NCI-H526 treated with DMSO at 0.1 percent for 48 hours (cell line): ENCODE measurements at places on chromosomes 6 and 20.

GRCh38 chr20:32559205-32559752, 25.9 kb downstream of the NOL4L start:
- no peak for DNase-seq

GRCh38 chr6:79065232-79065631, 12.8 kb downstream of the PHIP start:
- DNase-seq: no peak

DNA sequence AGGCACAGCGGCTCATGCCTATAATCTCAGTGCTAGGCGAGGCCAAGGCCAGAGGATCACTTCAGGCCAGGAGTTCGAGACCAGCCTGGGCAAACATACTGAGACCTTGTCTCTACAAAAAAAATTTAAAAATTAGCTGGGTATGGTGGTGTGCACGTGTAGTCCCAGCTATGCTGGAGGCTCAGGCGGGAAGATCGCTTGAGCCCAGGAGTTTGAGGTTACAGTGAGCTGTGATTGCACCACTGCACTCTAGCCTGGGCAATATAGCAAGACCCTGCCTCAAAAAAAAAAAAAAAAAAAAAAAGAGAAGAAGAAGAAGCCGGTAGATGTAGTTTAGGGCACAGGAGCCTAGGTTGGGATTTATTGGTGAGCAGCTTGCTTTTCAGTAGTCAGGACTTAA, 20.7 kb downstream of the MTHFD1L start:
- no peak for DNase-seq

- no peak for DNase-seq
Measured at GRCh38 chr6:17998003-17998402, 10.6 kb upstream of the KIF13A start.

GRCh38 chr6:40438246-40438887, 148.8 kb downstream of the LRFN2 start:
- DNase-seq: no peak

- no peak for DNase-seq
Measured at GRCh38 chr6:89894169-89894568, at the start of gene GJA10. Gene GJA10, plus strand, starts transcription at chr6:89894469. Its CDS starts 0 bp downstream, at chr6:89894469.

DNA sequence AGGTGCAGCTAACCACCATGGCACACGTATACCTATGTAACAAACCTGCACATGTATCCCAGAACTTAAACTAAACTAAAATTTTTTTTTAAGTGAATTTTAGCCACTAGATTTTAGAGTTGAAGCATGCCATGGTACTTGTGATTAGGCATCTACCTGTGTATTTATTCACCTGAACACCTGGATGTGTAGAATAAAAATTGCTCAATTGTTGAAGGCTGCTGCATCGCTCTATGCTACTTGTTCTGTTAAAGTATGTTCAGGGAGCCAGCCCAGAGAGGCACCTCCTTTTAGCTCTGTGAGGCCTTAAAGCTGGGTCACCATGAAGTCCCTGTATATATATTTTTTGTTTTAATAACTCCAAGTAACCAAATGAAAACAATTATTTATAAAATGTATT, 28.3 kb downstream of the SLC22A3 start:
- DNase-seq: no peak

DNA sequence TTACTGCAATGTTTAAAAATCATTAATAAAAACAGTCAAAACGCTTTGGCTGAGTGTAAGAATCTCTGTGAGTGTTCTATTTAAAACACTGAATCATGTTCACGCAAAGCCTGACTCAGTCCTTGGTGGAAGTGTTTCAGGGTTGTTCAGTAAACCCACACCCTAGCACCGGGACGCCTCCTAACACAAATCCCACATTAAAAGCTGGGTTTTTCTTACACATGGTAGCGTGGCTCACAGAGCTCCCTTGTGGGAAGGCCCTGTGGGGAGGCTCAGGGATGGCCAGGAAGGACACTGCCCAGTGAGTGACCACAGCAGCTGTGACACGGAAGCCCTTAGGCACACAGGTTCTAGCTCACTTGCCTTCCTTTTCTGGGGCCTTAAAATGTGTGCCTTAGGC, 80.2 kb downstream of the GMPR start:
- DNase-seq: no peak

DNA sequence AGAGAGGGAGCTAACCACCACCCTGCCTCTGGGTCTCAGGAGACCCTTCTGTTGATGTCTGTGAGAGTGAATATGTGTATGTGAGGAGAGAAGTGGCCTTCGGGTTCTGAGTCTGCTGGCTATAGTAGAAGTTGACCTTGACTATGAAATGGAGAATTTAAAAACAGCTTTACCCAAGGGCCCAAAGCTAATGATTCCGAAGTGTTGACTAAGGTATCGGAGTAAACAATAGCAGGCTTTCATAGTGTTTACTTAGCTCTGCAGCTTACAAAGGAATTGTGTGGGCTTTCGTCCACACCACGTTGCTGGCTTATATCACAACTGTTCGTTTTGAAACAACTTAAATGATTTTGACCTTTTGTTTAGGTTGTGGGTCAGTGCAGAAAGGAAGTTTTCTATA, 126.5 kb upstream of the JAG1 start:
- no peak for DNase-seq

DNA sequence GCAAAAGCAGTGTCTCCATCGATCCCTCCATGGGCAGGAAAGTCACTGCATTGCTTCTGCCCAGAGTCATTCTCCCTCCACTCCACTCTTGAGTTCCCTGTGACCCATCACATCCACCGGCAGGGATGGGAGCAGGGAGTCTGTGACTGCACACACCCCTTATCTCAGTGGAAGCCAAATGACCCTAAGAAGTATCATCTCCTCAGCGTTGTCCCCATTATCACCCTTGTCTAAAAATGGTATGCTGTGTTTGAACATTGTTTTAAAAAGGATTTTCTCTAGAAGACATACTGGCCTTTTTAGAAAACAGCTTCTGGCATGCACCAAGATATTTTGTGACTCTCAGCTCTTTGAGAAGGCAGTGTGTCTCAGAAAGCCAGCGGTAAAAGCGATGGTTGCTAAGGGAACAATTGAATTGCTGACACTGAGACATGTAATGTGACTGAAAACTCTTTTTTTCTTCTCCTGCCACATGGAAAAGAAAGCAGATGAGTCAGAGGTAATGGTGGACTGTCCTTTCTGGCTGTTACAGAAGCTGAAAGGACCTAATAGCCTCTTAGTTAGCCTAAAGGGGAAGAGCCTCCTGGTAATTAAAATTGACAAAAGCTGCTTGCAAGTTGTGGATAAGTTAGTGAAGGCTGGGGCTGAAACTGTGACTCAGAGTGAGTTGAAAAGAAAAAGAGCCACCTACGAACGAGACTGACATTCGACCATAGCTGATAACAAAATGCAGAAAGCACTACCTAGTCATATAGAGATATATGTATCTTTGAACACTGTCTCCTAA, 120.5 kb downstream of the MAP3K7 start:
- DNase-seq: no peak

DNA sequence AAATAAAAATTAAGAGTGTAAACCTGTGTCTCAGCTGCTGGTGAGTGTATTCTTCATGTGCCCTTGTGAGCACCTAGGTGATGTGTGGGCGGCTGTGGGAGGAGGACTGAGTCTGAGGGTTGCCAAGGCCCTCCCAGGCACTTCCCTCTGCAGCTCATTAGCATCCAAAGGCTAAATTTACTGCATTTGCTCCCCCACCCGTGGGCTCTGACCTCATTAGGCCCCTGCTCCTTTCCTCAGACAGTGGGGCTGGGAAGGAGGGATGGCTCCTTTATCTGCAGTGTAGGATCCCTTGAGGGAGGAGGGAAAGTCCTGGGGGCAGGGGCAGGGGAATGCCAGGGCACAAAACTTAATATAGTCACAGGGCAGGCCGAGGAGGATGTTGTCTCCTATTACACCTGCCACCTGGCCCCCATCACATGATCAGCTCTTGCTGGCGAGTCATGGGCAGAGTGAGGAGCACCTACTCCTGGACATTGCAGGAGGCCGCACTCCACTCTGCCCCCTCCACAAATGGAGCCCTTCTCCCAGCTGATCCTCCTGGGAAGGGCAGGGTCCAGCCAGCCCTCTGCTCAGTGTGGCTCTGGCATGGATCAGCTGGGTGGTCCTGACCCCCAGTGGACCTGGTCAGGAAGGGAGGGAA, 133.2 kb downstream of the MRPL14 start:
- no peak for DNase-seq

DNA sequence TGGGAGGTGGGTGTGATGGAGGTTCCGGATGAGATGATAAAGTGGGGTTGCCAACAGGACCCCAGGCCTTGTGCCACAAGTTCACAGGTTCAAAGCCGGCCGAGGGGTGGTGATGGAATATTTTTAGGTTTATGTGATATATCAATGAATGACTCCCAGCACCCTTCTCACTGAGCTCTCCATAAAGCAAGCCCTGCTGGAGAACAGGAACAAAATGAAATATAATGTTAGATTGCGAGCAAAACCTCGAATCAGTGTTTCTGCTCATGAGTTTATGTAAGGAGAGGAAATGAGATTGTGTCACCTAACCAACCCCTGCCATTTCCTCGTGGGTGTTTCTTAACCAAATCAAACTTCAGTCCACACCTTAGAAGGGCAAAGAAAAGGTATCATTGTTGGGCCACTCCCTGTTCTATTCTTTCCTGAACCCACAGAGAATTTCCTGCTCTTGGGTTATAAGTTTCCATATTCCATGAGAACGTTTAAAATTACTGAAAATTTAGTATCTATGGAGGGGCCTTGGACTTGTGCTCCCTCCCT, 192.2 kb upstream of the EXOC2 start:
- DNase-seq: no peak
